ENCODE measurements at places on chromosomes 16 and 17.

DNA sequence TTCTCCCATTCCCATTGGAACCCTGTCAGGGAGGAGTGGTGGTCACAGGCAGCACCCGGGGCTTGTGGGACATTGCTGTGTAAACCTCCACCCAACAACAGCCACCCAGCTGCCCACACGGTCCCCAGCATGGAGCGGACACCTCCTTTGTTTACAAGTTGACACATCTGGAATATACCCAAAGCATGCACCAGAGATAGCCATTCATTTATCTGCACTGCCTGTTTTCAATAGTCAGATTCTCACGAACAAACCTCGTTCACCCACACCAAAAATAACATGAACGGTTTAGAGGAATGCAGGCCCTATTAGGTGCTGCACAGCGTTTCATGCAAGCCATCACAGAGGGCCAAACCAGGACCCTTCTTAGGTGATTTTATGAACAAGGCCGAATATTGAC is 244.8 kb downstream of the FOXL1 start:
- no peak for DNase-seq

DNA sequence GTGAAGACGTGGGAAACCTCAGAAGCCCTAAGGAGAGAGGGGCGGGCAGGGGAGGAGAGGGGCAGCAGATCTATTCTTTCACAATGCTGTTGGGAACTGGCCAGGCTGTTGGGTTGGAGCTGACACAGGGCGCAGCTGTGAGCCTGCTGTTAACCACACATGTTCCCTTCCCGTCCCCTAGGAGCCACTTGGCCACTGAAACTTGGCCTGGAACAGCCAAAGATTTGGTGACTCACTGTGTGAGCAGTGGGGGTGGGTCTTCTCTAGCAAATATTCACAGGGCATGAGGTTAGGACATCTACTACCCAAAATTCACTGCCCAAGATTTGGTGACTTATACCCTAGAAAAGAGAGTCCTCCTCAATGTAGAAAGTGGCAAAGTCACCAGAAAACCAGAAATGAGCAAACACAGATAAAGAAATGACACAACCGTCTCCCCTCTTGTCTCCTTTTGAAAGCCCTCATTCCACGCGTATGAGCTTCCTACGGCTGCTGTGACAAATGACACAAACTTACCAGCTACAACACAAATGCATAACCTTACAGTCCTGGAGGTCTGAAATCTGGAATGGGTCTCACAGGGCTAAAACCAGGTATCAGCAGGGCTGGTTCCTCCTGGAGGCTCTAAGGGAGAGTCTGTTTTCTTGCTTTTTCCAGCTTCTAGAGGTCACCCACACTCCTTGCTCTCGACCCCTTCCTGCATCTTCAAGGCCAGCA is 6.3 kb downstream of the TBC1D16 start:
- no peak for DNase-seq

DNA sequence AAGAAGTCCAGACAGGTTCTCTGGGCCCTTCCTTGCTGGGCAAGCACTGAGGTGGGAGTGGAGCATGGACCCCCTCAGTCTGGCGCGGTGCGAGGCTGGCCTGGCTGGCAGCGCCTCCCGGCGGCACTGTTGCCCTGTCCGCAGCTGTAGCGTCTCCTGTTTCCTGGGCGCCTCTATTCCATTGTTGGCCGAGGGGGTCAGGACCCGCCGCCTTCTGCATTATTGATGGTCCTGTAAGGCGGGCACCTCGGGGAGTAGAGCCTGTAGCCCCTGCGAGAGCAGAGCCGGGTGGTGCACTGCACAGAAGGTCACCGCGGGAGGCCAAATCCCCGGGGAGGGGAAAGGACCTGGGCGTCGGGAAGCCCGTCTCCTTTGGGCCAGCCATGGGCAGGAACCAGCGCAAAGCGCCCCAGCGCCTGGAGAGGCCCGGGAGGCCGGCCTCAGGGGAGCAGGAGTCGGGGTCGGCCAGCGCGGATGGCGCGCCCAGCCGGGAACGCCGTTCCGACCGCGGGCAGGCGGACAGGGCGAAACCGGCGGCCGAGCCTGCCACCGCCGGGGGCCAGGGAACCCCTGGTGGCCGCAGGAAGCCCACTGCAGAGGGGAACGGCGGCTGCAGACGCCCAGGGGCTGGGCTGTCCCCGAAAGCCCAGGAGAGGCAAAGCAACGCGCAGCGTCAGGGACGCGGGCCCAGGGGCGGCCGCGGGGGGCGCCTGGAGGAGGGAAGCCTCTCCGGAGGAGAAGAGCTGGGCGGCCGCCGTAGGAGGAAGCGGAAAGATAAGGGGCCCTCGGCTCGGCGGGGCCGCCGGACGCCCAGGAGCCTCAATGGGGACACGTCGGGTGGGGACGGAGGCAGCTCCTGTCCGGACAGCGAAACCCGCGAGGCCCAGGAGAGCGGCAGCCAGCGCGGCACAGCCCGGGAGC is at the start of gene MYO15B:
Gene MYO15B, plus strand, starts transcription at position 126 of the 921 bp plus-strand sequence. Its CDS starts 258 bp downstream, at position 384.
- DNase-seq = peak; percentile 72

- DNase-seq = no peak
Measured at GRCh38 chr16:73083271-73083670, 35.3 kb upstream of the ZFHX3 start.

DNA sequence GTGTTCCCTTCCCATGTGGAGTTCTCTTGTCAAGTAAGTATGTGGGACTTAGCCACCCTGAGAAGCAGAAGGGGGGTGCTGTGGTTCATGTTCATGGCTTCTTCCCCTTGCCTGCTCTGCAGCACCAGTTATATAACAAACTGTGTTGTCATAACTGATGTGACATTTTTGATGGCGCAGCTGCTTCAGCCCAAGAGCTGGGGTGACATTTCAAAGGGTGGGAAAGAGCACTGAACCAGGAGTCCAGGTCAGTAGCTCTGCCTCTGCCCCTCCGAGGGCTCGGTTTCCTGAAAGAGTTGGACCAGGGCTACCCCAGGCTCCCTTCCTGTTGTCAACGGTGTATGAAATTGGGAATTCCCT is 7.4 kb downstream of the GNAO1 start:
- no peak for DNase-seq

- DNase-seq = no peak
Measured at GRCh38 chr17:64686705-64687104, 24.6 kb upstream of the SMURF2 start.

- no peak for DNase-seq
Measured at GRCh38 chr17:10735251-10735650, 5.4 kb upstream of the TMEM220 start.

- DNase-seq = no peak
Measured at GRCh38 chr16:69293401-69293800, 17.7 kb upstream of the VPS4A start.

Measured in GM13976 (cell line).